Activated CD8-positive, alpha-beta T cell treated with anti-CD3 and anti-CD28 coated beads, Interleukin-2, amount 10 ng/mL, durations not matched to agents 7 days and 5 days (primary cell): ENCODE measurements at places on chromosomes 2 and 18. TPM values are rescaled to one million over a fixed set of nuclear protein-coding genes. Genes with fewer than 3 reads are reported as not detected.
A peak's percentile ranks its signal among the peaks of the same experiment; 100 is the strongest.

- no peaks in the 10 kb centered on the region for H3K27me3 ChIP-seq
- H3K27ac ChIP-seq: no peak overlapping the region
- no peak overlapping the region for H3K4me3 ChIP-seq
Observed at GRCh38 chr2:149894226-149894625, 306.7 kb upstream of the MMADHC start.

DNA sequence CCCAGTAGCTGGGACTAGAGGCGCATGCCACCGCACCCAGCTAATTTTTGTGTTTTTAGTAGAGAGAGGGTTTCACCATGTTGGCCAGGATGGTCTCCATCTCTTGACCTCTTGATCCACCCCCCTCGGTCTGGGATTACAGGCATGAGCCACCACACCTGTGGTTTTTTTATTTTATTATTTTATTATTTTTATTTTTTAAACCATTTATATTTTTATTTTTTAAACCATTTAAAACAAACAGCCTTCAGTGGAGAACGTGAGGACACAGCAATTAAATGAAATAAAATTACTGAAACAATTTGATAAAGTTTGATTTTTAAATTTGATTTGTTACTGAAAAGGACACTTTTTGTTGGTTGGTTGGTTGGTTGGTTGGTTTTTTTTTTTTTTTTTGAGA, 181.0 kb downstream of the AGAP1 start:
- no peaks in the 10 kb centered on the region for H3K4me1 ChIP-seq
- no peak for DNase-seq
- peaks cover 24% of the 10 kb centered on the region for H3K27me3 ChIP-seq
- H3K4me3 ChIP-seq: no peak overlapping the region

GRCh38 chr2:189147361-189147760, 32.2 kb downstream of the COL5A2 start:
- H3K27ac ChIP-seq: no peak overlapping the region
- no peak for DNase-seq
- no peak overlapping the region for H3K4me3 ChIP-seq
- H3K27me3 ChIP-seq: no peaks in the 10 kb centered on the region
- H3K36me3 ChIP-seq: no peaks in the 10 kb centered on the region

DNA sequence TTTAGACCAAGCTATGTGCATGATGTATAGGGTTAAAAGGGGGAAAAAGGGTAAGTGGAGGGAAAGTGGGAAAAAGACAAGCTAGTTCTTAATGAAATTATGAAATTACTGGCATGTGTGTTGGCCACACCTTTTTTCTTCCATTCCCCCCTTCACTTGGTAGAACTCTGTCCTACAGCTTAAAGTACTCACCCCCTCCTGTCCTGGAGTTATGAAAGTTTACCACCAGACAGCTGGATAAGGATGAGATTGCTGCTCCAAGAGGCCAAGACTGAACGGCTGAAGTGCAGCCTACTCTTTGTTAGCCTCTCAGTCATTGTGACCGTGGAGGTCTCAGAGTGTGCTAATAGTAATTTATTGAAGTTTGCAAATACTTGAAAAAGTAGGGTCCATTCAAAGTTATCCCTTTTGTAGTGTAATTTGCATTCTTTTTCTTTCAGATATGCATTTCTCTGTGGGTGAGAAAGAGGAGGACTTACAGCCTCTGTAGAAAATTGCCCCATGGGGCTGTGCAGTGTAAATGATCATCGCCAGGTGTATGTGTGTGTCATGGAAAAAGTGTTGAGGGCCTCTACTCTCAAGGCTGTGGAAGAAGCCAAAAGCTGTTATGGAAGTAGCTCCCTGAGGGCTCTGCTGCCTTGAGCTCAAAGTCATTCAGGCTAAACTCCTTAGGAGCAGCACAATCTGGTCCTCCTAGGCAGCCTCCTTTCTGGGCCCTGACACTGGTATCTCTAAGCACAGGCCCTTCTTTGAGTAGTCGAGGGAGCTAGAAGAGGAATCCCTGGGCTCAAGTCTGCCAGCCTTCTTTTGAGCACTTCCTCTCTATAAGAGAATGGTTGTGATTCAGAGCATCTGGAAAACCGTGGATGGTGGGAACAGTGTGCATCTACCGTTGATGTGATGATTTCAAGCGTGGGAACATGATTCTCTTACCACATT, 46.2 kb downstream of the LHCGR start:
- H3K27me3 ChIP-seq: no peaks in the 10 kb centered on the region
- H3K4me1 ChIP-seq: no peaks in the 10 kb centered on the region
- H3K27ac ChIP-seq: no peak overlapping the region
- no peak overlapping the region for H3K4me3 ChIP-seq

GRCh38 chr2:232170396-232170795, 208.2 kb upstream of the ALPP start:
- no peaks in the 10 kb centered on the region for H3K27me3 ChIP-seq
- H3K27ac ChIP-seq: no peak overlapping the region
- no peaks in the 10 kb centered on the region for H3K36me3 ChIP-seq
- no peak for DNase-seq

GRCh38 chr2:159640176-159640575, 23.8 kb upstream of the BAZ2B start:
- H3K36me3 ChIP-seq: no peaks in the 10 kb centered on the region
- no peak overlapping the region for H3K27ac ChIP-seq
- no peak overlapping the region for H3K4me3 ChIP-seq

- peaks cover 10% of the 10 kb centered on the region for H3K4me1 ChIP-seq
- peak; percentile 26 for DNase-seq
- peak overlapping the region; percentile 48 for H3K4me3 ChIP-seq
- peaks cover 65% of the 10 kb centered on the region for H3K27me3 ChIP-seq
Observed at GRCh38 chr2:85133751-85134254, 611 bp downstream of the TCF7L1 start.

DNA sequence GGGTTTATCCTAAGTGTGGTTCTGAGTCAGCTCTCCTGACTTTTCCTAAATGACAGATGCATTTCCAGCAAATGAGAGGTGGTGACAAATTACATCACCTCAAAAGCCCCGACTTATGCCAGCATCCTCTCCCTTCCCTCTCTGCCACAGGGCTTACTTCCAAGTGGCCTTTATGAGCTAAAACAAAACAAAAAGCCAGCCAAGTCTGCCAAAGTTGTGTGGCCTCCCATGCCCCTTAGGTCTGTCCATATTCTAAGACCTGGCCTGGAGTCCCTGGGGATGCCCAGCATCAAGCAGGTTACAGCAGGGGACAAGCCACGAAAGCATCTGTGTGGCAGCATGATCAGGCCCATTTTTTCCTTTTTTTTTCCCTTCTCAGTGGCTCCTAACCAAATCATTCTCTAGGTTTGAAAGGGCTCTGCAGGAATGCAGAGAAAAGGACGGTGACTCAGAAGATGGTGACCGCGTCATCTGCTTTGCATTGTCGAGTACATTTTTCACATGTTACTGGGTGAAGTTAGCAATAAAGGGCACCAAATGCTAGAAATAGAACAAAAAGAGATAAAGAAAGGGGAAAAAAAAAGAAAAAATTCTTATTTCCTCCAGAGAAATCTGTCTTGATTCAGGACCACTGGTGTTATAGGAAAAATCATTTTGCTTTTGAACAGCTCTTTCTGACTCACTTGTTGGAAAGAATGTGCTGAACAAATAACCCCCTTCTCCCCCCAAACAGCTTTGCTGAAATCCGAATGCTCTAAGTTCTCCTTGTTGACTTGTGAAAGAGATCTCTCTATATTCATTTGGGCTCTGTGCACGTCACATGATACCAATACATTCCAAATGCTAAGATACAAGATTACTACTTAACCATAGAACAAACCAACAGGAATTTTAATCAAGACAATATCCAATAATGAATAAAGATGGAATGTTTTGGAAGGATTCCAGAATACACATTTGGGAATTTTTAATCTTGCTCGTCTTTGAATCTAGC, 178.7 kb downstream of the EN1 start:
- no peaks in the 10 kb centered on the region for H3K27me3 ChIP-seq
- no peak overlapping the region for H3K27ac ChIP-seq
- no peaks in the 10 kb centered on the region for H3K36me3 ChIP-seq
- no peak for DNase-seq
- H3K4me3 ChIP-seq: no peak overlapping the region
- H3K4me1 ChIP-seq: no peaks in the 10 kb centered on the region

DNA sequence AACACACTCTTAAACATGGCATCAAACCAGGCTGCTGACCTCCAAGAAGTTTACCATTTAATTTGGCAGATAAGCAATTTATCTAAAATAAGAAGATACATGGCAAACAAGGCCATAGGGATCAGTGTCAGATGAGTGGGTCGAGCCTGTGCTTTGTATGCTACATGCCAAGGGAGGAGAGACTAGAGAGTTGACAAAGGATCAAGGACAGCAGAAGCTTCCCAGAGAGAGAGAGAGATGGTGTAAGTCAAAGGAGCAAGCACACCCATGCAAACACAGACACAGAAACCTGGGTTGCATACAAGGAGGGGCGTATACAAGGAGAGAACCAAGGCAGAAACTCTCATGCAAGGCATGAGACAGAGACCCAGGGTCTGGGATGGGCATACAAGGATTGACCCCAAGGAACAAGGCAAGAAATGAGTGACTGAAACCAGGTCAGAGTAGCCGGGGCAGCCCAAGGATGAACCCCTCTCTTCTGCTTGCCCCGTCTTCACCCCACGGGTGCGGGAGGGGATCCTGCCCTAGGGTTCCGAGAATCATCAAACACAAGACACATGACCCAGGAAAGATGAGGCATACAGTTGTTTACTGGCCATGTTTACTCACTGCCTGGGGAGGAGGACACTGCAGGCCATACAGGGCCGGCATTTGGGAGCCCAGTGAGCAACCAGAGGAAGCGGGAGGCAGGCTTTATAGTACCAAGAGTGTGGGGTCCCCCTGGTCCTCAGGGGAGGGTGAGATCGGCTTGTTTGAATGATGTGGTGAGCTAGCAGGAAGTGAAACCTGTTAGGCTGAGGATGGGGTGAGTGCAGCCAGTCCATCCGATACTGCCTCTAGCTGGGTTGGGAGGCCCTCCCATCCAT, 529.2 kb upstream of the ID2 start:
- H3K4me3 ChIP-seq: no peak overlapping the region
- peak; percentile 26 for DNase-seq
- no peaks in the 10 kb centered on the region for H3K27me3 ChIP-seq
- peaks cover 5% of the 10 kb centered on the region for H3K36me3 ChIP-seq
- H3K4me1 ChIP-seq: peaks cover 37% of the 10 kb centered on the region

DNA sequence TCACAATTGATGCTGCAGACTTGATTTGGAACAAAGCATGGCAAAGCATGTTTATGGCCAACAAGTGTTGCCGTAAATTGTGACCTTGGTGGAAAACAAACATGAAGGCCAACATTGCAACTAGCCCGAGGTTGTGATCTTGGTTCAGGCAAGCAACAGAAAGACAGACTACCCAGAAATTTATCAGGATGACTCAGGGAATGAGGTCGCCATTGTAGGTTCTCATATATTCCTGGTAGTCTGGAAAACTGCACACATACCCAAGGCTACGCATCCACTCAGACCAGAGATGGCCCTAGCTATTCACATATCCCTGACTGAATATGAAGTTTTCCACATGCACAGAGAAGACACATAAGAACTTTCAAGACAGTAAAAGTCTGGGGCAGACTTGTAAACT, 30.1 kb downstream of the CYP1B1 start:
- H3K27ac ChIP-seq: no peak overlapping the region
- no peak for DNase-seq
- no peak overlapping the region for H3K4me3 ChIP-seq
- peaks cover 13% of the 10 kb centered on the region for H3K27me3 ChIP-seq

DNA sequence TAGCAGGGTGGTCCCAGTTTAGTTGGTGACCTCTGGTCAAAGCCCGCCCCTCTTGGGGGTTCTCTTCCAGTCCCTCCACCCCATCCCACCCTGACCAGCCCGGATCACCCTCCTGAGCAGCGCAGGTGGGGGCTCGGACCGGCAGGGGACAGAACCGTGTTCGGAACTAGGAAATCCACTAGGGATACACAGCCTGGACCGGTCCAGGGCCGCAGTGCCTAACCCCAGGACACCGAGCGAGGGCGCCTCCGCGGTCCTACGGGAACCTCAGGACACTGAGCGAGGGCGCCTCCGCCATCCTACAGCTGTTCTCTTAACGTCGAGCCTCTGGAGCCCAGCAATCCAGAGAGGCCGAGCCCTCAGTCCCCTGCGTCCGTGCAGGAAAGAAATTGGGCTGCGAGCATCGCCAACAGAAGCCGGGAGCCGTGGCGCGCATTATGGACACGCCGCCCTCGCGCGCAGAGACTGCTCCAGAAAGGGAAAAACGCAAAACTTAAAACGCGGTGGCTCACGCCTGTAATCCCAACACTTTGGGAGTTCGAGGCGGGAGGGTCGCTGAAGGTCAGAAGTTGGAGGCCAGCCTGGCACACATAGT, 8.5 kb downstream of the RAX start:
- H3K36me3 ChIP-seq: no peaks in the 10 kb centered on the region
- peaks cover 74% of the 10 kb centered on the region for H3K27me3 ChIP-seq
- H3K4me1 ChIP-seq: peaks cover 17% of the 10 kb centered on the region

GRCh38 chr2:218418717-218419458, at the start of gene VIL1:
VIL1 (plus strand) TSS chr2:218419123; CDS start chr2:218423779, 4,656 bp downstream.
- H3K27me3 ChIP-seq: peaks cover 3% of the 10 kb centered on the region
- no peak for DNase-seq
- no peak within 1 kb of the TSS for H3K27ac ChIP-seq
- H3K36me3 ChIP-seq: no peaks in the 10 kb centered on the region

GRCh38 chr2:222790932-222791331, 69.9 kb upstream of the ACSL3 start:
- no peak overlapping the region for H3K4me3 ChIP-seq
- H3K36me3 ChIP-seq: no peaks in the 10 kb centered on the region
- DNase-seq: no peak
- H3K27ac ChIP-seq: no peak overlapping the region
- H3K4me1 ChIP-seq: peaks cover 14% of the 10 kb centered on the region

- no peaks in the 10 kb centered on the region for H3K4me1 ChIP-seq
- no peaks in the 10 kb centered on the region for H3K27me3 ChIP-seq
- H3K4me3 ChIP-seq: no peak overlapping the region
- H3K27ac ChIP-seq: no peak overlapping the region
- H3K36me3 ChIP-seq: no peaks in the 10 kb centered on the region
Observed at GRCh38 chr2:240227538-240228428, 87.3 kb upstream of the OTOS start.

- H3K4me3 ChIP-seq: no peak overlapping the region
- no peaks in the 10 kb centered on the region for H3K4me1 ChIP-seq
- no peak overlapping the region for H3K27ac ChIP-seq
- no peaks in the 10 kb centered on the region for H3K36me3 ChIP-seq
- H3K27me3 ChIP-seq: no peaks in the 10 kb centered on the region
Observed at GRCh38 chr2:21406911-21407310, 283.1 kb downstream of the TDRD15 start.

CFC1 gene
- total RNA-seq: not detected

ITGA4 gene
- 152 TPM for total RNA-seq

SFTPB gene
- total RNA-seq: not detected

ITPRIPL1 gene
- total RNA-seq: 43.4 TPM

ADAM23 gene
- not detected for total RNA-seq

MC5R gene
- not detected for total RNA-seq

DSG4 gene
- not detected for total RNA-seq

SMC6 gene
- total RNA-seq: 35.2 TPM

POTEJ gene
- total RNA-seq: not detected

CNTNAP5 gene
- not detected for total RNA-seq
